ENCODE measurements at places on chromosomes 11 and 22. TPM values are rescaled to one million over a fixed set of nuclear protein-coding genes. Genes with fewer than 3 reads are reported as not detected.

The MRGPRX4 gene
- total RNA-seq = not detected

The SYT13 gene
- total RNA-seq = not detected

The CHORDC1 gene
- 48.9 TPM for total RNA-seq

The BATF2 gene
- total RNA-seq = 4.1 TPM

The PRSS23 gene
- total RNA-seq = 68.2 TPM

The CCDC157 gene
- 1.8 TPM for total RNA-seq

The KRTAP5-2 gene
- not detected for total RNA-seq

All from G401 (cell line).